ENCODE measurements at places on chromosomes 1 and 21. TPM values are rescaled to one million over a fixed set of nuclear protein-coding genes. Genes with fewer than 3 reads are reported as not detected.

DNA sequence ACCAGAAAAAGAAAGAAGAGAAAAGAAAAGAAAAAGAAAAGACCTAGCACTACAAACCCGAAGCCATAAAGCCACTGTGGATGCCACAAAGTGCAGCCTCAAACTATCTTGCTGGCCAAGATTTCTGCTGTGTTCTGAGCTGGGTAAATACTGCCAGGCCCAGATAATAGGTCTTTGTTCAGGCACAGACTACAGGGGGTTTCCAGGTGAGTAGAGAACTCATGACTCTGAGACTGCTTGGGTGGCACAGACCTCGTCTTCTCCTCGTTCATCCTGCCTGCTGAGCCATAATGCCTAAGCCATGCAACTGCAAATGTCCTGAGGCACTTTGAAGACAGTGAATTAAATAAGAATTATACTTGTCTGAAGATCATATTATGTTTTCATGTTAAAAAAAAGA is 651.8 kb downstream of the LMO4 start:
- no peak for DNase-seq

GRCh38 chr1:110880708-110881374 is 7.9 kb downstream of the CD53 start:
- DNase-seq: no peak

DNA sequence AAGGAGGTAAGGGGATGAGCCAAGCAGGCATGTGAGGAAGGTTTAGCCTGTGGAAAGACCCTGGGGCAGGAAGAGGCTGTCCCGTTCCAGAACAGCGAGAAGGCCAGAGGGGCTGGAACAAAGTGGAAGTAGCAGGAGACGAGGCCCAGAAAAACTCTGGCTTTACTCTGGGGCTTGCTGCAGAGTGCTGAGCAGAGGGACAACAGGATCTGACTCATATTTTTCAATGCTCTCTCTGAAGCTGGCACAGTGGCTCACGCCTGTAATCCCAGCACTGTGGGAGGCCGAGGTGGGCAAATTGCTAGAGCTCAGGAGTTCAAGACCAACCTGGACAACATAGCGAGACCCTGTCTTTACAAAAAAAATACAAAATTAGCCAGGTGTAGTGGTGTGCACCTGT is 52.4 kb upstream of the PAX7 start:
- no peak for DNase-seq

DNA sequence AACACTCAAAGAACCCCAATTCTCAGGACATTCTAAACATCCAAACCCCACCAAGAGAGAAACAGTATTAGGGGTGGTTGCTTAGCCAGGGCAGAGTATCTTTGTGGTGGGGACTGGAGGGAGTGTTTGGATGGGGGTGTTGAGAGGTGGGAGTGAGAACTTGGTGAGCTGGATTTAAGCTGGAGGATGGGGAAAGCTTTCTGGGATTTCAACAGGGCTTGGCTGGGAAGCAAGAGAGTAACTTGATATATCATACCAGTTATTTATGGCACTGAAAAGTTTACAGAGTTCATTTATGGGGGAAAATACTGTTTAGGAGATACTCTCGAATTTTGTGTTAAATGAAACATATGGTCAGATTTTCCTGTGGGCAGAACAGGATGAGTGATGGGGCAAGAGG is 6.8 kb upstream of the CNIH3 start:
- DNase-seq: no peak

PTPRU gene
- total RNA-seq: 2.6 TPM

FAM163A gene
- not detected for total RNA-seq

LMNA gene
- total RNA-seq: 715 TPM

All from endothelial cell of umbilical vein (primary cell).